HAP-1 (cell line): ENCODE measurements at places on chromosomes 16 and 17.
A peak's percentile ranks its signal among the peaks of the same experiment; 100 is the strongest.

- DNase-seq = no peak
These were observed at the start of gene CD7 for GRCh38 chr17:82317394-82318168. TSS of gene CD7 (minus strand) at chr17:82317608. CDS start at chr17:82317495, 113 bp downstream.

GRCh38 chr16:56513972-56514371 is 5.9 kb downstream of the BBS2 start:
- DNase-seq = peak; percentile 47

DNA sequence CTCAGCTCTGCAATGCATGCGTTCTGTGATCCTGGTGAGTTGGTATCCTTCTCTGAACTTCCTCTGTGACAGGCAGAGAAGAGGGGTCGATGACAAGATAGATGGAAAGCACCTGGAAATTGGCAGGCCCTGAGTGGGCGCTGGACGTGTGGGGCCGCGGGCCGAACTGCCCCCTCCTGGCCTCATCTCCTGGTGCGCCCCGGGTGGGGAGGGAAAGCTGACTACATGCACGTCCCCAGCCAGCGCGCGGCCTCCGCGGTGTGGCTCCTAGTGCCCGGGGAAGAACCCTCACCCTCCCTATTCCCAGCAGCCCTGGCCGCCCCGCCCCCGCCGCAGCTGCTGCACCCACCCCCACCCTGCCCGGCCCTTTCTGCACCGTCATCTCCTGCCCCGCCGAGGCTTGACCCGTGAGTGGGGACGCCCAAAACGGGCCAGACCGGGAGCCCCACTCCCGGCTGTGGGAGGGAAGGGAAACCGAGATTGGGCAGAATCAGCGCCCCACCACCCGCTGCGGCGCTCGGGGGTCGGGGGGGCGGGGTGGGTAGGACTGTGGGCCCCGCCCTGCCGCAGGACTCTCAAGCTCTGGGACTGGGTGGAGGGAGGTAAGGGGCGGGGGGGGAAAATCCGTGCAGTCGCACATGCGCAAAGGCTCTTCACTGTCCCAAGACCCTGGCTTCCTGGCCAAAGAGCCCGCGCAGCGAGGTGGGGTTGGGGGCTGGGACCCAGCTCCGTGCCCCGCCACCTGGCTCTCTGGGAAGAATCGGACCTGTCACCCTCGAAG is at the start of gene NOL3:
Gene NOL3 (plus strand): TSS at position 371 of the 781 bp plus-strand sequence.
- peak; percentile 92 for DNase-seq

DNA sequence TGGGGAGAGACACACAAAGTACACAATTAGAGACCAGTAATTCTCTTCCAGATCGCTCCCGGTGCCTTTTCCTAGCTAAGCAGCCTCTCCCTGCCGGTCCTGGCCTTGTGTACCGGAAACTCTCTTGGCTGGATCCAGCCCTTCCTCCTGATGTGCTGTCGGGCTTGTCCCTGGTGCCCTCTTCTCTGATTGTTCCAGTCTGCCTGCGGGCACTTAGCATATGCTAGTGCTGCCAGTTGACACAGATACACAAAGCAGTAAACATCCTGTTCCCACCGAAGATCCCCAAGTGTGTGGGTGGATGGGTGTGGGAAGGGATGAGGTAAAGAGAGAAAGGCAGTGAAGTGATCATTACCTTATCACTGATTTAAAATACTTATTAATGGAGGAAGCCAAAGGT is 9.7 kb downstream of the HS3ST3B1 start:
- DNase-seq = no peak

GRCh38 chr17:31313982-31314781 is at the start of gene EVI2B:
TSS of gene EVI2B (minus strand) at chr17:31314054. CDS start at chr17:31305609, 8,445 bp downstream.
- DNase-seq = peak; percentile 14

DNA sequence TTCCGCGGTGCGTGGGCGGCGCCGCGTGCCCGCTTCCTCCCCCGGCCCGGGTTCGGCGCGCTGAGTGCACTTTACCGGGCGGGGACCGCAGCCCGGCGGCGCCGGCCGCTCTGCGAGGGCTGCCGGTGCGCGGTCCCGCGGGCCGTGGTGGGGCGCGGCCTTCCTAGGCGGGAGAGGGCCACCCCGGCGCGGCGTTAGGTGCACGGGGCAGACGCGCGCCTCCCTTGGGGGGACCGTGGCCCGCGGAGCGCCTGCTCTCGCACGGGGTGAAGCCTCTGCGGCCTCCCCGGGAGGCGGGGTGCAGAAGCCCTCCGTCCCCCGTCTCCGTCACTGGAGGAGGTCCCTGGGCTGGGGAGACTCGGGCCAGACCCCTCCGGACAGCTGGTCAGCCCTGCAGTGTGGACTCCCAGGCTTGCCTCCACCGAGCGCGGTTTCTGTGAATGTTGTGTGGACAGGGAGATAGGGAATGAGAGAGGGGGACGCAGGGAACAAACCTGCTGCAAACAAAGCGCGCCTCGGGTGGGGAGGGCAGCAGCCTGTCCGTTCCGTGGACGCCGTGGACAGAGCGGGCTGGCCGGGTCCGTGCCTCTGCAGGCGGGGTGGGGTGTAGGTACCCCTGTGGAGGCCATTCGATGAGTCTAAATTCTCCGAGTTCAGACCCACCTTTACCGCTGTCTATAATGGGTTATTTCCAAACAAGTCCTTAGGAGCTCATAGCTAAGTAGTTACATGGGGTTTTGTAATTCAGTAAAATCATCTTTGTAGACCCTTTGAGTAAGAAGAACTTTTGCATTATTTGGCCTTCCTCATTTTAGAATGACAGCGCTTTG is 721 bp downstream of the TBCD start:
- DNase-seq = no peak

DNA sequence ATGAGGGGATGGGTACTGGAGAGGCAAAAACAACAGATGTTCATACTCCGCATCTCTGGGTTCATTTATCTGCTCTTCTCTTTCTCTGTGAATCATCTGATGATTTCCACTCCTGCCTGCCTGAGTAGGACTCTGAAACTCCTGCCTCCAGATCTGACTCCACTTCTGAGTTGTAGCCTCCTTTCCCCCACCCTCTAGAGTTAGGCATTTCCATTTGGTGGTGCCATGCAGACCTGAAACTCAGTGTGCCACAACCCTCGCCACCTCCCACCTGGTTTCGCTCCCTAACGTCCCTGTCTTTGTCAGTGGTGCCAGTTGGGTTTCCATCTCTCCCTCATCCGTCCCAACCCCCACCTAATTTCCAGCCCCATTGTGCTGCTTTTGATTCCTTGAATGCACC is 126.2 kb downstream of the PRKCB start:
- no peak for DNase-seq

DNA sequence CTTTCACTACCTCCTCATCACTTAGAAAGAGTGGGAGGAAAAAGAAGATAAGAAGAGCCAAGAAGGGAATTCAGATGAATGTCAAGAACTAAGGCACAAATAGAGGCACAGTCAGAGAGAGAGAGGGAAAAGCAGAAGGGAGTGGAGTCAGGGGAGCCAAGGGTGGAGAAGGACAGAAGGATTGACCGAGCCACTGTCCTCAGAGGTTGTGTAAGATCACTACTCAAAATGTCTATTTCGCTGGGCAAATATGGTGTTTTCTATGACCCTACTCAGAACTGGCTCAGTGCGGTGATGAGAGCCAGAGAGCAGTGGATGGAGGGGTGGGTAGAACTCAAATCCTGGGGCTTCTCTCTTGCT is 139.2 kb upstream of the HS3ST2 start:
- no peak for DNase-seq

DNA sequence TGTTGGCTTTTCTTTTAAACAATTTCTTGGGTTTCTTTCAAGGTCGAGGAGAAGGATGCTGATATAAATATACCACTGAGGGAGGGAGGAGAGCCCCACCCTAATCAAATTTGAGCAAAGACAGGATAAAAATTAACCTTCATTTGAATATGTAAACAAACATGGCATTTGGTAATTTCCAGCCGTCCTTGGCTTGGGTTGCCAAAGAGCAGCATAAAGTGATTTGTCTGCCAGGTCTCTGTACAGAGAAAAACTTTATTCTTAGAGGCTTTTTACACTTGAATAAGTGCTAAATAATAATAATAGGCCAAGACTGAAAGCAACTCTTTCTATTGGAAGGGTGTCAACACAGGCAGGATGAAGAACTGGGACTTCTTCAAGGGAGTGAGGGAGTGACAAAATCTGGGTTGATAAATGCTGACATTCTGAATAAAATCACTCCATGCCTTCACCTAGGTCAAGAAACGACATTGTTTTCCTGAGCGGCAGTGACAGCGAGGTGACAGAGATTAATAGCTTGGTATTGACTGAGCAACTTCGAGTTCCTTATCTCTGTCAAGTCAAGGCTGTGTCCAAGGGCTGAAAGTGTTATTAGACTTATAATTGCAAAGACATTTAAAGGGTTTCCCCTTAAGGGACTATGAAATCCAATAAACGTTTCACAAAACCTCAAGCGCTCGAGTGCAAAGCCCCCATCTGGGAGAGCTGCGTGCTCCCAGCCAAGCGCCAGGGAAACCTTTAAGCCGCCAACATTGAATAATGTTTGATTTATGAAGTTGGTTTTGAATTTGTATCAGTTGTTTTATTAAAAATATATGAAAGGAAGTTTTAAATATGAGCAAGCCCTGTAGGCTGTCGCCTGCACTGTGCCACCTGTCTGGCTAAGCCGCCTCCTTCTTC is 269.5 kb upstream of the N4BP1 start:
- no peak for DNase-seq

GRCh38 chr17:13000561-13000960 is 17.3 kb downstream of the ELAC2 start:
- no peak for DNase-seq

DNA sequence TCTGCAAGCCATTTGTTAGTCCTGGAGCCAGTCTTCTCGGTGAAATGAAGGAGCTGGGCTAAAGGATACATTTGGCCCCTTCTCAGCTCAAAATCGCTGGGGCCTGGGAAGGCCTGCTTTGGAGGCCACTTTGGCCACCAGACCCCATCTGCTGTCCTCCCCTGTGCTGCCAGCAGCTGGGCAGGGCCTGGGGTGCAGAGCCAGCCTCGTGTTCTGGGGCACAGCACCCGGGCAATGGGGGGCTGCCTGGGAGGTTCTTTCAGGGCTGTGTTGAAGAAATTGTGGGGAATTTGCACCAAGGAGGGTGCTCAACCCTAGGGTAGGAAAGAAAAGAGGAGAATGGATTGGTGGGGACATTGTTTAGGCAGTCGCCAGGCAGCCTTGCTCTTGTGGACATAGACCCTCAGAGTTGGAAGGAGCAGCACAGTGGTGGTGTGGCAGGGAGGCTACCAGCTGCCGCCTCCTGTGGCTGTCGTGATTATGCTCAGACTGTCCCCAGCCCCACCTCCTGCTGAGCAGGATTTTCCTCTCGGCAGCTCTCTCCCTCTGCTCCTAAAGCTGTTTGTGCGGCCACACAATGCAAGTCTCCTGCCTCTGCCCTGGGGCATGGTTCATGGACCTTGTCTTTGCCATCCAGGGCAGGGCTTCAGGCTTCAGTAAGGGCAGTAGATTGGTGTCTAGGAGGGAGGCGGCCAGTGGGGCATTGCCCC is 174.8 kb downstream of the NTN1 start:
- DNase-seq = peak; percentile 17

DNA sequence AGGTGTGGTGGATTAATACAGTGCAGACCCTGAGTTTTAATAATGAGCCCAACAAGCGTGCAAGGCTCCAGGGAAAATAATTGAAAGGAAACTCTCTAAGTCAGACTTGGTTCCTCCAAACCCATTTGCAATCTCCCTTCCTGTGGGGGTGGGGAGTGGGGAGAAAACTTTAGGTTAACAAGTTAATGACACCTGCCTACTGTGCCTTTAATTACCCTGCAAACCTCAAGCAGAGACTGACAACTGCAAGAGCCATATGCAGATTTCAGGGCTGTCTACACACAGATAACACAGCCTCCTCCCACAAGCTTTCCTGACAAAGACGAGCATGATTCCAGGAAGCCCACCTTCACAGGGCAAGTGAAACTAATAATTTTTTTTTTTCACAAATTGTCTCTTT is 359.3 kb downstream of the HS3ST4 start:
- DNase-seq = no peak

DNA sequence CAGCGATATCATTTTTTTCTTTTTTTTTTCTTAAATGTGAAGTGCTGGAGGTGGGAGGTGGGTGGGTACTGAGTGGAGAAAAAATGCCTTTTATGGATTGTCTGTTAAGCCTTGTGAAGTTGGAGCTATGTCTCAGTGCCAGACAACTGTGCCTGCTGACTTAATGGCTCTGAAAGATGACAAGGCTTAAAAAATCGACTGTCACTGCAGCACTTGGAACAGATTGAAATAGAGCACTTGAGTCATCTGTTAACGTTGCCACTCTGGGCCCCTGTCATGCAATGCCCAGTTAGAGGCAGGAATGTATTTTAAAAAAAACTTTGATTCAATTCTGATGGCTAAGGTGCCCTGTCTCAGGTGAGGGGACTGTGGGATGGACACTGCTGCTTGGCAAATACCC is 108.2 kb upstream of the HS3ST2 start:
- DNase-seq = no peak

DNA sequence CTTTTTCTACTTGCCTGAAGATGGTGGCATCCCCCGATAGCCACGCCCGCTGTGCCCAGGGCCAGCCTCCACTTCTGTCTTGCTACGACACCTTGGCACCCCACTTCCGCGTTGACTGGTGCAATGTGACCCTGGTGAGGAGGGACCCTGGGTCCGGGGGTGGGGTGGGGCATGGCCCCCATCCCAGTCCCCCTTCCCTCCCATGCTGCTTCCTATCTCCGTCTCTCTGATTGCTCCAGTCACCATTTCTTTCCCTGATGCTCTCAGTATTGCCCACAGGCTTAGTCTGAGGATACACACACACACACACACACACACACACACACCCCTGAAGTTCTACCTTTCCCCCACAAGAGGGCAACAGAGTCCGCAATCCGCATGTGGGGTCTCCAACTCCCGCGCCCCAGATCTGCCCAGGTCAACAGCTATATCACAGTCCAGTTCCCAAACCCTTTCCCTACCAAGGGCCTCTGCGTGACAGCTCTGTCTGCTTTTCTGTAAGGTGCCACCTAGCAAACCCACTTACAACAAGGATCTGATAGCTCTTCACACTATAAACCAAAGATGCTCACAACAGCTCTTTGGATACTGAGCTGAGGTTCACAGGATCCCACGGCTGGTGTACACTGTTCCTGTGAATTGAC is 3.4 kb downstream of the SGCA start:
- peak; percentile 77 for DNase-seq

- DNase-seq = peak; percentile 27
These were observed at the start of gene CHST6 for GRCh38 chr16:75495076-75495674. TSS of gene CHST6 (minus strand) at chr16:75495441. CDS start at chr16:75479828, 15,613 bp downstream.

- DNase-seq = no peak
These were observed 1.8 kb downstream of the ZBTB4 start for GRCh38 chr17:7477392-7478275.

- no peak for DNase-seq
These were observed 9.2 kb upstream of the KAT7 start for GRCh38 chr17:49779156-49779738.
